ENCODE measurements at places on chromosomes 12 and 14. TPM values are rescaled to one million over a fixed set of nuclear protein-coding genes. Genes with fewer than 3 reads are reported as not detected.

Gene TTC6
- 7.3 TPM for total RNA-seq

DNA sequence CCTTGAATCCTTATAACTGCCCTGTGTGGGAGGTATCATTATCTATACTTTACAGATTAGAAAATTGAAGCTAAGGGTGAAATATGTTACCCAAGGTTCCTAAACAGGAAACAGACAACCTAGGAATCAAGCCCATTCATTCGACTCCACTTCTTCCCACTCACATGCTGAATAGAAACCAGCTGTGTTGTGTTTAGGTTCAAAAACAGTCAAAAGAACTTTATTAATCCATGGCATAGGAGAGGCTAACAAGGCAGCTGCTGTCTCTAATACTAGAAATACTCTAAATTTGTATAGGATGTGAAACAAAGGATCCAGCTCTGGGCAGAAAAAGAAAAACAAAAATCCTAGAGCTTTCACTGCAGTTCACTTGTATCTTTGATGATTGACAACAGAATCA lies 9.9 kb downstream of the AMDHD1 start:
- no peak for DNase-seq

Gene MMP19
- 122 TPM for total RNA-seq

DNA sequence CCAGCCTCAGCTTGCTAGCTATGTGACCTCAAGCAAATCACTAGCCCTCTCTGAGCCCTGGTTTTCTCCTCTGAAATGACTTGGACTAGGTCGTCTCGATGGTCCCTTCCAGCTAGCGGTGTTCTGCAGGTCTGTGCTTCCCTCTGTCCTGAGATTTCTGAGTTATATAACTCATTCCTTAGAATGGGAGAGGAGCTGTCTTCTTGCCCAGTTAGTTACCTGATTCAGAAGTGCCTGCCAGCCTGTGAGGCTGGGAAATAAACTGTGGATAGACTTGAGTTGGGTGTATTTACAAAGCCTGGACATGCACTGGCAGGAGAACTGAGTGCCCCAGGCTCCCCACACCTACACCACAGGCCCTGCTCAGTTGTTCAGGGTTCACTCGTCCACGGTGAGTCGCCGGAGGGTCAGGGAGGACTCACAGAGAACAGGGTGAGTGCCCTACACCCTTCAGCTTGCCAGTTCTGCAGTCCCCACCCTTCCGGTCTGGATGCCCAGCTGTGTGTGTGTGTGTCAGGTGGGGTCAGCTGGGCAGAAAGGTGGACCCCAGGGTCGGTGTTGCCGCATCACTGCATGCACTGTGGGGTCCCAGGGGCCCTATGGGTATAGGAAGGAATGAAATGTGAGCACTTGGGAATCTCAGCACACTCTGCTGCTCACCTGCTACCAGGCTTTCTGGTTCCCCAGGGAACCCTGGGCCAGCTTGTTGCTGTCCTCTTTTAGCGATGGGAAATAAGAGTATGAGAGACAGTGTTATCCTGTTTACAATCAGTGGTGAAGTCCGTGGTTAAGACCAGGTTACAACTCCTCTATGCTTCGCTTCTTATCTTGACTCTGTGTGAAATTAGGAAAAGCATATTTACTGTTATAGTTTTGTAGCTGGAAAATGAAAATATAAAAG lies 348.2 kb downstream of the DPF3 start:
- no peak for DNase-seq

GRCh38 chr12:84150201-84150600 lies 762.4 kb downstream of the SLC6A15 start:
- no peak for DNase-seq

GRCh38 chr12:55838361-55838760 lies 4.4 kb downstream of the MMP19 start:
- DNase-seq = no peak

DNA sequence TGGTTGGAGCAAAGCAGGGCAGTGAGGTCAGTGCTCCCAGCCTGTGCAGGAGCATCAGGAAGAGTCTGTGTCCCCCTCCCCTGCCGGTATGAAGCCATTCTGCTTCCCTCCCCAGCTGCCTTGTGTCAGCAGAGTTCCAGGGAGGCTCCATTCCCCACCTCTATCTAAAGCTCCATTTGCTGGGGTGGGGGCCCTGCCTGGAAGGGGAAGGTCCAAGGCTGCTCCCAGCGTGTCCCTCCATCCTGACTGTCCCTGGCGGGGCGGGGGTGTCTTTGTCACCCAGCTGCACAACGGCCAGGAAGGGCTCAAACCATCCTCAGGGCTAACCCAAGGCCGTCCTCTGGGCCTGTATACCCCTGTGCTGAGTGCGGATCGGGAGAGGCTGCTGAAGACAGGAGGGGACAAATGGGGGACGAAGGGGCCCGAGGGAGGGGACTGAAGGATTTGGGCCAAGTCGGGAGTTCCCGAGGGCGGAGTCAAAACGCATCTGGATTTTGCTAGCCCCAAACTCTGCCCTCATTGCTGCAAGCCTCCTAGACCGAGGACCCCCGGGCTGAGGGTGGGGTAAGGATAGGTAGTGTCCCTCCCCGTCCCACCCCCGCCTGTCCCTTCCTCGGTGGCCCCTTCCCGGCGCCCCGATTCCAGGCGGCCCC lies 748 bp upstream of the ACVRL1 start:
- DNase-seq = no peak

Gene PRB2
- total RNA-seq = not detected

DNA sequence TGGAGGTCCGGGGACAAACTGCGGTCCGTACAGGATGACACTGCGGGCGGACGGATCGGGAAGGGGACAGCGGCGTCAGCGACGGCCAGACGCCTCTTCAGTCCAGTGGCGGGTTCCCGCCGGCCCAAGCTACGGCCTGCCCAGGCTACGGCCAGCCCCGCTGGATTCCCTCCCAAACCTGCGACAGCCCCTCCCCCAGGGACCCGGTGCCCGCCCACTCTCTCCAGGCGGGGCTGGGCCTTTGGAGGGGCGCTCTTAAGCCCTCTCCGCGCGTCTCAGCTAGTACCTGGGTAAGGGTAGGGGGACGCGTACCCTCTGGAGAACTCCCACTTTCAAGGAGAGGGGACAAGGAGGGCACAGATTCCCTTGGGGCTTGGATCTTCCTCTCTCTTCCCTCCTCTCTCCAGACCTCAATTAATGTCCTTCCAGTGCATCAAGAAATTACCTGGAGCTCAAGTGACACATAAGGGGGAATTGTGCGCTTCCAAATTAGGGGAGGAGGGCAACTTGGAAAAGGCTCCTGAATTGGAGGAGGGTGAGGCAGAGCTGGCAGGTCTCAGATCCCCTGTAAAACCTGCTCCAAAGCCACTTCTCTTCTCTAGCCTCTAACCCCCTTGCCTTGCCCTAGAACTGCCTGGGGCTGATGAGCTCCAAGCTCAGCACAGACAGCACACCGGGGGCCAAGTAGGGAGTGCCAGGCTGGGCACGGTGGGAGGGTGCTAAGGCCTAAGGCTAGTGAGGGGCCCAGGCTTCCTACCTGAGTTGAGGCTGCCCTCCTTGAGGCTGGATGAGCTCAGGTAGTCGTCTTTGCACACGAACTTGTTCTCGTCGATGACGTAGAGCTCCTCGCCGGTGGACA lies 3.1 kb downstream of the LHX5 start:
- no peak for DNase-seq

DNA sequence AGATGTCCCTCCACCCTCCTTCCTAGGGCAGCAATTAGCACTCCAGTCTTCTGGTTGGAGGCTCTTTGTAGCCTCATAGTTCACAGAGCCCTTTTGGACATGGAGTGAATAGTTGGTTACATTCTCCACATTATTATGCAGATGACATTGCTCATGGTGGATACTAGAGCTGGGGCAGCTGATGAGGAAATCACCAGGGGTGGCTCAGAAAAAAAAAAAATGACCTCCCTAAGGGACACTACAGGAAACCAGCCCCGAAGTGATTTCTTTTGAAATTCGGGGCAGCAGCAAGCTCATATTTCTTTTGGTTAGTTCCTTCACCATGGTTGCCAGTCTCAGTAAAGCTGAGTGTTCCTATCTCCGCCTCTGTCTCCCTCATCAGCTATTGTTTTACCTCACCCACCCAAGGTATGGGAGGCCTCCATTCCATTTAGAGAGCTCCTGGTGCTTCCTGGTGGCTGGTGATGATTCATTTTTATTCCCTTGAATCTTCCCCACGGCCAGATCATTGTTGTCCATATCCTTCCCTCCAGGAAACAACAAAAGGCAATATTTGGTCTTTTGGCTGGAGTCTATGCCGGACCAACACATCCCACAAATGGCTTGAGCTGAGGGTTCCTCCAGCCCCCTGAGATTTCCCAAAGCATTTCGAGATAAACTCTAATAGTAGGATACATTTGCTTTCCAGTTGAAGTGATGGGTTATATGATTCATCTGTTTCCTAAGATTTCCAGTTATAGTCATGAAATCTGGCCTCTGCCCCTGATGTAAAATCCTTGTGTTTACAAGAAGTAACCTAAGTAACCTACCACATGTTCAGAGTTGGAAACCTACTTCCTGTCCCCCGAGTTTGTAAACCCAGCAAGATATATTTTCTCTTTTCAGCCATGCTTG lies 56.2 kb upstream of the NID2 start:
- no peak for DNase-seq

DNA sequence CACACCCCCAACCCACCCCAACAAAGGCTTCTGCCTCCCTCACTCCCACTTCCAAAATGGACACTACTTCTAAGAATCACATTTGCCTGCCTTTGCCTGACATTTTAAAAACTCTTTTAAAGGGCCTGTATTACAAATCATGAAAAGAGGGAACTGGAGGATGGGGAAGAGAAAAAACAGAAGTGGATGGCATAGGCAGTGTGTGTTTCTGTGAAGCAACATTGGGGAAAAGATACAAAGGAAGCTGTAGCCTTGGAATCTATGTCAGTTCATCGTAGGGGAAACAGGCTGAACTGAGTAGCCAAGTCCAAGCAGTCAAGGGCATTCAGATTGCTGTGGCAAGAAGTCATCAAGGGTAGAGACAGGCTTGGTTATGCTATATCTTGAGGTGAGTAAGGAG lies 273.9 kb downstream of the BTG1 start:
- no peak for DNase-seq

DNA sequence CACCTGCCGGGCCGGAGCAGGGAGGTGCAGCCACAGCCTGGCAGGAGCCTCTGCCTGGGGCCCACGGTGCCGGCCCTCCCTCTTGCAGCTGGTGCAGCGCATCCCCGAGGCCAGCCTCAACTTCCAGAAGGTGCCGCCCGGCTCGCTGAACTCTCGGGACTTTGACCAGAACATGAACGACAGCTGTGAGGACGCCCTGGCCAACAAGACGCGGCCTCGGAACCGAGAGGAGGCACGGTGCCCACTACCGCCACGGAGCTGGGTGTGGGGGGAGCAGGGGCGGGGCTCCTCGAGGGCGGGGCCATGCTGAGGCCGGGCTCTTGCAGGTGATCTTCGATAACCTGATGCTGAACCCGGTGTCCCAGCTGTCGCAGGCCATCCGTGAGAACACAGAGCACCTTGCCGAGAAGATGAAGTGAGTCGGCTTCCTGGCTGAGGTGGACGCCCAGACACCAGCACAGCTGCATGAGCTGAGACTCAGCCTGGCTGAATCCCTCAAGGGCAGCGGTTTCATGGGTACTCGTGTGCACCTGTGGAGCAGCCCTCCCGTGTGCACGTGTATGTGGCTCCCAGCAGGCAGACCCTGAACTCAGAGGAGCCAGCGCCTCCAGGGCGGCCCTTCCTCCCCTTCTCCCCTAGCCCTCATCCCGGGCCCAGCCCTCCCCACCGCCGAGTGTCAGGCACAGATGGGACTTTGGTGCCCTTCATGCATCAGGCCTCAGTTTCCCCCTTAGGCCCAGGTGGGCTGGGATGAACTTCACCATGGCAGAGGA lies 28.6 kb downstream of the CEP170B start:
- DNase-seq = peak; percentile 19

Gene ESRRB
- 0.34 TPM for total RNA-seq

DNA sequence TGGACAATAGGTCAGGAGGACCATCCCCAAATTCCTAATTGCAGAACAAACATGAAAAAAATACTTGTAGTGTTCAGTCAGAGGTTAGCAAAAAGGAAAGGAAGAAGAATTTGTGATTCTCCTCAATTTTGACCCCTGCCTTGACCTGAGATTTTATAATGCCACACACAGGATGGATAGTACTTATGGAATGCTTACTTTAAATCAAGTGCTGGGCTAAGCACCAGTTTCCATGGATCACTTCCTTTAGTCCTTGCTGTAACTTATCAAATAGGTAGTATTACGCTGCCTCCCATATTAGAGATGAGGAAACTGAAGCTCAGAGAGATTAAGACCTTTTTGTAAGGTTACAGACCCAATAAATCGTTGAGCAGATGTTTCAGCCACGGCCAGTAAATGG lies 81.2 kb upstream of the OVCH1 start:
- DNase-seq = no peak

Gene SLC10A1
- total RNA-seq = not detected

DNA sequence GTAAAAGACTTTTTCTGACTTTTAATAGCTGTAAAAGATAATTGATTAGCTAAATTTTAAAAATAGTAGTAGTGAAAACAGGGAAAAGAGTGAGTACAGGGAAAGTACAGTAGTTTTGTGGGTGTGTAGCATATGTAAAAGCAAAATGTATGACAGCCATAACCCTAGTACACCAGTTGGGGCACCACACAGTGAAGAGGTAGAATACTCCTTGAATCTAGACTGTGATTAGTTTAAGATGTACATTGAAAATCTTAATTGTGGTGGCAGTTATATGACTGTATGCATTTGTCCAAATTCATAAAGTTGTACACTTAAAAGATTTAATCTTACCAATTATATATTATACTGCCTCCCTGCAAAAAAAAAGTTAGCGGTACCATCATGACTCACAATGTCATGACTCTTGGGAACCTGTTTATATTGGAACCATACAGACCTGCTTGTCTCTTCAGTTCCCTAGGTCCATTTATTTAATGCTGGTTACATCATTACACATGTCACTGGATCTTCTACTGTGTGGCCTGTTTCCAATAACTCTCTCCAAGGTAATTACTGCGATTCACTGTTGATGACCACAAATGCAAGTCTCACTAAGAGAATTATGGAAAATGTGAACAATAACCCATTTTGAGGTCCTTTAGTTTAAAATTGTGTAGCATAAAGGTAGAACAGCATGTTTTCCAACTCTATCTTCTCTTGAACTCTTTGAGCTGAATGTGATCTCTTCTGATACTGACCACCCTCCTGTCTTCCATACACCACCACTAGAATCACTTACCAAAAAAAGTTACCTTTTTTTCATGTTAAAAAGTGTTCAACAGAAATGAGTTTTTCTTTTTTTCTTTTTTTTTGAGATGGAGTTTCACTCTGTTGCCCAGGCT lies 264.2 kb upstream of the AMIGO2 start:
- DNase-seq = no peak

Gene PLEKHG7
- total RNA-seq = not detected

- DNase-seq = no peak
Observed at GRCh38 chr14:95480887-95481226, 35.6 kb downstream of the SYNE3 start.

Measured in upper lobe of left lung (tissue), 6 donors.